ENCODE measurements at places on chromosomes 1 and 21. TPM values are rescaled to one million over a fixed set of nuclear protein-coding genes. Genes with fewer than 3 reads are reported as not detected.

The NOS1AP gene
- total RNA-seq, result not detected

DNA sequence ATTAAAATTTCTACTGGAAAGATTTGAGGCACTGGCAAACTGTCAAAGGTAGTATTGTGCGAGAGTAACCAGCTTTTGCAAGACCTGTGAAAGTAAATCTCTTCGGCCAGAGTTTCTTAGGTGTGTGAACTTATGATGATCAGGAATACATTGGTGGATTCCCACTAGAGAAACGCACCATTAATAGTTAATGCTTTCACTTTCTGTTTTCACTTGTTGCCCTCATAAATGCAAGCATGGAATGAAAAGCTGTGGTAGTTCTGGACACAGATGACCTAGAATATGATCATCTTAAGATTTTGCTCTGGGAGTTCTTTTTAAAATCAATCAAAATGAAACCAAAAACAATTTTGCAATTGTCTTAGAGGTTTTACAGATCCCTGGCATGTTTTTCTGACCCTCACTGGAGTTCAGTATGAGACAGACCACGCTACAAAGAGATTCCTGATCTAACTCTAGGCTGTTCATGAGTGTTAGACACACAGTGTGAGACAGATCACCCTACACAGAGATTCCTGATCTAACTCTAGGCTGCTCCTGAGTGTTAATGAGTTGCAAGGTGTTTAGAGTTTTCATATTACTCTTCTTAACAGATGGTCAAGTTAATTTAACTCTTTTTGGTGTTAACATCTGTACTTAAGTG is 98.8 kb downstream of the SDCCAG8 start:
- no peaks in the 10 kb centered on the region for H3K36me3 ChIP-seq
- H3K27ac ChIP-seq, result 0 out of 2 replicates have a peak overlapping the region, but pooled peaks have one; percentile 1
- peaks cover 8% of the 10 kb centered on the region for H3K4me1 ChIP-seq
- peak overlapping the region; percentile 17 for H3K4me3 ChIP-seq
- H3K27me3 ChIP-seq, result no peaks in the 10 kb centered on the region

- H3K4me3 ChIP-seq, result no peak overlapping the region
- peak overlapping the region; percentile 87 for H3K27ac ChIP-seq
- peaks cover 85% of the 10 kb centered on the region for H3K4me1 ChIP-seq
- DNase-seq, result no peak
Observed at GRCh38 chr1:117824616-117825015, 104.8 kb downstream of the GDAP2 start.

DNA sequence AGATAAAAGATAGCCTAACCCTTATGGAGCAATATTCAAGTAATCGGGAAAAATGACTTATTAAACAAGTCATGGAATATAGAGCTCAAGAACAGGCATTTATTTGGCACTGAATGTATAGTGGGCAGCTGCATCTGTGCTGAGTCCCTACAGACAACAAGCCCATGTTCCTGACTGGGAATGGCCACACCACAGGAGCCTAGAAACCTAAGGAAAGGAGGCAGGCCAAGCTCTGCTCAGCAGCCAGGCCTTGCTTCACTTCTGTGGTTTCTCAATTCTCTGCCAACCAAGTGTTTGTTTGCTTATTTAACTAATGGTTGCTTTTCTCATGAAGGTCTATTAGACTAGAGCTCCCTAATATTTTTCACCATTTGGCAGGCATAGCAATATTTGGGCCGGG is 21.5 kb downstream of the AK2 start:
- no peak overlapping the region for H3K27ac ChIP-seq
- DNase-seq, result no peak
- H3K4me3 ChIP-seq, result no peak overlapping the region
- peaks cover 83% of the 10 kb centered on the region for H3K36me3 ChIP-seq
- H3K4me1 ChIP-seq, result no peaks in the 10 kb centered on the region

The CGN gene
- total RNA-seq, result 1.2 TPM

The FMO5 gene
- total RNA-seq, result 1.5 TPM

- no peak overlapping the region for H3K27ac ChIP-seq
- no peaks in the 10 kb centered on the region for H3K27me3 ChIP-seq
- H3K36me3 ChIP-seq, result no peaks in the 10 kb centered on the region
Observed at GRCh38 chr1:55399346-55399745, 184.2 kb upstream of the USP24 start.

DNA sequence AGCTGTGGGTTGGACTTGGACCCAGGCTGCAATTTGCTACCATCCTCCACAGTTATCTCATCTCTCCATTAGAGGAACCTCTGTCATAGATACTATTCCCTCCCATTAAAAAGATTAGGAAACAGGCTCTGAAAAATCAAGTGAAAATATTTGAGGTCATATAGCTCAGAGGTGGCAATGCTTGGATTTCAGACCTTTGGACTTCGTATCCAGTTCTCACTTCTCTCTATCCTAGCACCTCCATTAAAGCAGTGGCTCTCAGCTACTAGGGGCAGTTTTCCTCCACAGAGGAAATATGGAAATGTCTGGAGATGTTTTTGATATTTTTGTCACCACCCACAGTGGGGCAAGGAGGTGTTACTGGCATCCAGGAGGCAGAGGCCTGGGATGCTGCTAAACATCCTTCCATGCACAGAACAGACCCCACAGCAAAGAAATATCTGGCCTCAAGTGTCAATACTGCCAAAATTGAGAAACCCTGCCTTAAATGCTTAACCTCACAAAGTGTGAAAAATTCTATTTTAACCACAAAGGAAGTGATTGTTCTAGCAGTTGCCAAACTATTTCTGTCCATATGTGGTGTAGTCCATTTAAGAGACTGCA is 54.1 kb downstream of the C8A start:
- no peaks in the 10 kb centered on the region for H3K36me3 ChIP-seq
- no peak for DNase-seq
- no peaks in the 10 kb centered on the region for H3K4me1 ChIP-seq
- no peak overlapping the region for H3K4me3 ChIP-seq
- H3K27me3 ChIP-seq, result no peaks in the 10 kb centered on the region

DNA sequence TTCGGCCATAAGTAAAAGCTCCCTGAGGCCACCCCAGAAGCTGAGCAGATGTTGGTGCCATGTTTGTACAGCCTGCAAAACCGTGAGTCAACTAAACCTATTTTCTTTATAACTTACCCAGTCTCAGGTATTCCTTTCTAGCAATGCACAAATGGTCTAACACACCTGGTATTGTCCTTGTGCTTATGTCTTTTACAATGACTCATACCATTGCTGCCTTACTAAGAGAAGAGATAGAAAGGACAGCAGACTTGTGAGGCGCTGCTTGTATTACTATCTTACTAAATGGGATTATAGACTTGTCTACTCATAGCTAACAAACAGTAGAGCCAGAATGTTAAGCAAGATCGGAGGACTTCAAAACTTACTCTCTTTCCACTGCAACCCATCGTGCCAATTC is 18.5 kb upstream of the CYYR1 start:
- H3K27ac ChIP-seq, result no peak overlapping the region
- peaks cover 6% of the 10 kb centered on the region for H3K4me1 ChIP-seq
- no peak for DNase-seq
- no peak overlapping the region for H3K4me3 ChIP-seq
- H3K36me3 ChIP-seq, result no peaks in the 10 kb centered on the region
- H3K27me3 ChIP-seq, result no peaks in the 10 kb centered on the region

GRCh38 chr1:52551507-52552235 is 1.2 kb downstream of the TUT4 start:
- peak overlapping the region; percentile 89 for H3K4me3 ChIP-seq
- H3K27me3 ChIP-seq, result no peaks in the 10 kb centered on the region
- H3K27ac ChIP-seq, result no peak overlapping the region
- H3K4me1 ChIP-seq, result peaks cover 15% of the 10 kb centered on the region
- DNase-seq, result no peak

DNA sequence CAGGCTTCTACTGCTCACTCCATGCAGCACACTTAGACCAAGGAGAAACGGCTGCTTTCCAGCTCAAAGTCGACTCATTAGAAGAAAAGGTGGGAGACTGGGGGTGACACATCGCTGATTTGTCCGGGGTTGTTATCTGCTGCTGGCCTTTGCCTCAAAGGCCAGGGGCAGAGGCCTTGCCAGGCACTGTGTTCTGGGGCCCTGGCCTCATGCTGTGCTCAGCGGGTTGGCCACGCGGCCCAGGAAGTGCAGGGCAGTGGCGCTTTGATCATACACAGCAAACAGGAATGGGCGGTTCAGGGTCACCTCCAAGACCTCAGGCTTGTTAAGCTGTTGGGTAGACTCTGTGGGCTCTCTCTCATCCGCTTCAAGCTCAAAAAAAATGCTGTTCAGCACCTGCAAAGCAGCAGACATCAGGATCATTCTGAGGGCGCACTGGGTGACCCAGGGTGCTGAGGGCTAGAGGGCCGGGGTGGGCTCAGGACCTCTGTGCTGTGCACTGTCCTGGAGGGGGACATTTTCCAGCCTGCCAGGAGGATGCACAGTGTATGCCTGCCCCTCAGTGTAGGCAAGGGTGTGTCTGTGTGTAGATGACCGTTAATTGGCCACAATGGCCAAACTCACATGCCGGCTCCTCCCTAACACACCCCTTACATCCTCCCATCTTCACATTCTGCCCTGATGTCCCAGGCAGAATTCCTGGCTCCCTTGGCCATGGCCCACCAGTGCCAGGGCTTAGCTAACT is 10.8 kb downstream of the AGT start:
- no peak overlapping the region for H3K27ac ChIP-seq
- no peaks in the 10 kb centered on the region for H3K36me3 ChIP-seq
- H3K4me3 ChIP-seq, result no peak overlapping the region
- no peaks in the 10 kb centered on the region for H3K27me3 ChIP-seq
- H3K4me1 ChIP-seq, result no peaks in the 10 kb centered on the region

The EVA1B gene
- total RNA-seq, result 159 TPM

The TNFRSF14 gene
- 22.2 TPM for total RNA-seq

- peaks cover 20% of the 10 kb centered on the region for H3K4me1 ChIP-seq
- H3K36me3 ChIP-seq, result no peaks in the 10 kb centered on the region
- DNase-seq, result no peak
- no peaks in the 10 kb centered on the region for H3K27me3 ChIP-seq
- H3K4me3 ChIP-seq, result no peak overlapping the region
Observed at GRCh38 chr21:44996983-44997936, 57.4 kb downstream of the SLX9 start.

GRCh38 chr1:26540351-26540750 is 10.8 kb downstream of the RPS6KA1 start:
- no peak overlapping the region for H3K4me3 ChIP-seq
- H3K27ac ChIP-seq, result no peak overlapping the region
- peaks cover 3% of the 10 kb centered on the region for H3K36me3 ChIP-seq

DNA sequence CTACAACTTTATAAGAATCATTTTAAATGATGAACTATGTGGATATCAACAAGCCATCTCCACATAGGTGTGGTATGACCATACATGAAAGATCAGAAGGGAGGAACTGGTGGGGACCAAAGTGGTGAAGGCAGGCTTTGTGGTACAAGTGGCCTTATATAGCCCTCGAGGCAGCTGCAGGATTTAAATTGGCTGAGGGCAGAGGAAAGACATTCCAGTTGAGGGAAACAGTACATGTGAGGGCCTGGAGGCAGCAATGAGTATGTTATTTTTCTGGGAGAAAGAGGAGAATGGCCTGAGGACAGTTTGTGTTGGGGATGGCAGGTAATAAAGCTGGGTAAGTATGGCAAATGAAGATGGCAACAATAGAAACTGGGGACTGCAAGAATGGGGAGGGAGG is 17.1 kb downstream of the OSCP1 start:
- no peaks in the 10 kb centered on the region for H3K36me3 ChIP-seq
- H3K27me3 ChIP-seq, result no peaks in the 10 kb centered on the region
- H3K4me1 ChIP-seq, result no peaks in the 10 kb centered on the region
- H3K4me3 ChIP-seq, result no peak overlapping the region
- no peak for DNase-seq
- no peak overlapping the region for H3K27ac ChIP-seq

GRCh38 chr21:34693192-34693810 is 24.5 kb downstream of the CLIC6 start:
- H3K4me3 ChIP-seq, result no peak overlapping the region
- H3K4me1 ChIP-seq, result peaks cover 8% of the 10 kb centered on the region
- DNase-seq, result peak; percentile 61
- H3K27ac ChIP-seq, result no peak overlapping the region
- no peaks in the 10 kb centered on the region for H3K27me3 ChIP-seq

The LCE1B gene
- not detected for total RNA-seq

GRCh38 chr1:112687361-112687760 is 12.9 kb downstream of the MOV10 start:
- no peak for DNase-seq
- no peaks in the 10 kb centered on the region for H3K27me3 ChIP-seq
- H3K36me3 ChIP-seq, result peaks cover 37% of the 10 kb centered on the region
- H3K27ac ChIP-seq, result no peak overlapping the region

GRCh38 chr1:83766241-83766691 is 232.7 kb downstream of the TTLL7 start:
- H3K27me3 ChIP-seq, result no peaks in the 10 kb centered on the region
- no peaks in the 10 kb centered on the region for H3K4me1 ChIP-seq
- H3K27ac ChIP-seq, result no peak overlapping the region
- DNase-seq, result no peak
- H3K36me3 ChIP-seq, result no peaks in the 10 kb centered on the region

DNA sequence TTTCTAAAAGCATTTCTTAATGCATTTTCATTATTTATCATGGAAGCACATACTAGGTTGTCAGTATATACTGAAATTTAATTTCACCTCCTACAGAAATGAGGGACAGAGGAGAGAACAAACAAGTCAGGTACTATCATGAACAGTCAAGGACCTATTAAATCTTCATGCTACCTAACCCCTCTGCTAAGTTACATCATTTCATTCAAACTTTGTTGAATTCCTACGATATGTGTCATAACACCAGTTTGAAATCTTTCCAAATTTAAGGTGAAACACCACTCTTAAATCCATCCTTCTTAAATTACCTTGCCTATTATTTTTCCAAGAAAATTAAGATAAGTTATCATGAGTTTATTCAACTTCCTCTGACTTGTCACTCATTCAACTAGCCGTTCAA is 78.9 kb downstream of the DENND1B start:
- no peaks in the 10 kb centered on the region for H3K27me3 ChIP-seq
- H3K27ac ChIP-seq, result no peak overlapping the region
- no peaks in the 10 kb centered on the region for H3K4me1 ChIP-seq
- DNase-seq, result no peak
- no peaks in the 10 kb centered on the region for H3K36me3 ChIP-seq

The LMOD1 gene
- total RNA-seq, result 6.4 TPM

The CLIC6 gene
- not detected for total RNA-seq

DNA sequence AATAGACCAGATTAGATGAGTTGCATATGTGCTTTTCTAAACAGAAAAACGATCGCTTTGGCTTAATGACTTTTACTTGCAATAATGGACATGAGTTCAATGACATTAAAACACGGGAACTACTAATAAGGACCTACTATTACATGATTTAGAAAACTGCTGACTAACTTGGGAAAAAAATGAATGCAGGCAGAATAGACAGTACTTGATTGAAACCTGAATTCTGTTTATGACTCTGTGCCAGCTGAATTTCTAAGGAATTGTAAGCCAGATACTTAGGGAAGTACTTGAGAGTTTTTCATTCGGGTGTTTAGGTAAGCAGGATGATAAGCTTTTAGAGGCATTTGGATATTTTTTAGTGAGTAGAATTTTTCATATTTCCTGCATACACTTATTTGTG is 12.0 kb downstream of the ADGRL2 start:
- H3K4me1 ChIP-seq, result no peaks in the 10 kb centered on the region
- H3K27me3 ChIP-seq, result peaks cover 14% of the 10 kb centered on the region
- no peak overlapping the region for H3K27ac ChIP-seq
- no peaks in the 10 kb centered on the region for H3K36me3 ChIP-seq

The TDRKH gene
- 0.94 TPM for total RNA-seq

- H3K27ac ChIP-seq, result no peak overlapping the region
- H3K4me3 ChIP-seq, result no peak overlapping the region
- no peak for DNase-seq
- H3K27me3 ChIP-seq, result no peaks in the 10 kb centered on the region
Observed at GRCh38 chr1:46647611-46648010, 20.6 kb downstream of the ATPAF1 start.

The CFHR5 gene
- total RNA-seq, result not detected

Measured in SJSA1 (cell line).